AG04449 (cell line): ENCODE measurements at places on chromosomes 4 and X.

DNA sequence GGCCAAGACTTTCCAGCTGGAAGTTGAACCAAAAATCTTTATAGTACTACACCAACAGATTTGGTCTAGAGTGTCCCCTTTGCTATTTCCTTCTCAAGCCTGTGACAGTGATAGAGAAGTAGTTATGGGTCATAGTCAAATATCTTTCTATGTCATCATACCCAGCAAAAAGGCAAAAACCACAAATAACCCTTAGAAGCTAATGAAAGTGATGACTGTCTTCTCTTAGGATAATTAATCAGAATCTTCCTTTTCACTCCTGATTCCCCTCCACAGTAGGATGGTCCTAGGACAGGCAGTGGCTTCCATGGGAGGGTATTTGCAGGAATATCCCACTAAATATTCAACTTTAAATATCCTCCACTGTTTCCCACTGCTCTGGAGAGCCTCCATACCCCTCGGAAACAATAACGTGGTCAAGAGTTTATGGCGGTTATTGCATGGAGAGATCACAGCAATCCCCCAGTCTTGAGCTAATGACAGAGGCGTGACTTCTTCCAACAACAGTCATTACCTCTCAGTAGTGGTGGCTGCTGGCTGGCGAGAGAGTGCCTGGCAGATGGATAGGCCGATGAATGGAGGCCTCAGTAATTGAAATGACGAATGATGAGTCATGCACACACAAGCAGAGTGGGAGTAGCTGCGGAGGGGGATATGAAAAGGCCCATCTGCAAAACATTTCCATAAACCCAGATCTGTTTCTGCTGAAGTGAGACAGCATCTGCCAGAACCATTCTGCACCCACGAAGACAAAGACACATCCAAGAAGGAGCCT lies 154.9 kb downstream of the STK32B start:
- DNase-seq = peak; percentile 60

GRCh38 chr4:80266902-80267380 lies 477 bp downstream of the FGF5 start:
- no peak for DNase-seq

DNA sequence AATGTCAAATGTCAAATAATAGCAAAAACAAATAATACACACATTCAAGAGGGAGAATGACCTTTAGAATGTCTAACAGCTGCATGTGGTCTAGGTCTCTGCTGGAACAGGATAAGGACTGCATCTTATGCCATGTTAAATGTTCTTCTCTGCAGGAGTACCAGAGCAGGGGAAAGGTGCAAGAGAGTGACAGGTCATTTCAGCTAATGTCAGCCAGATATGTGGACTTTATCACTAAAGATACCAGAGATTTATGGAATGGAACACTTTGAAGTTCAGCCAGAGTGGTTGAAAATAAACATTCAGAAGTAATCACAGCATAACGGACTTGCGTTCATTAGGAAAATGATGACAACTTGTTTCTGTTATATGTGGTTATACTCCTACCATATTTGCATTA lies 24.3 kb downstream of the GRID2 start:
- no peak for DNase-seq

DNA sequence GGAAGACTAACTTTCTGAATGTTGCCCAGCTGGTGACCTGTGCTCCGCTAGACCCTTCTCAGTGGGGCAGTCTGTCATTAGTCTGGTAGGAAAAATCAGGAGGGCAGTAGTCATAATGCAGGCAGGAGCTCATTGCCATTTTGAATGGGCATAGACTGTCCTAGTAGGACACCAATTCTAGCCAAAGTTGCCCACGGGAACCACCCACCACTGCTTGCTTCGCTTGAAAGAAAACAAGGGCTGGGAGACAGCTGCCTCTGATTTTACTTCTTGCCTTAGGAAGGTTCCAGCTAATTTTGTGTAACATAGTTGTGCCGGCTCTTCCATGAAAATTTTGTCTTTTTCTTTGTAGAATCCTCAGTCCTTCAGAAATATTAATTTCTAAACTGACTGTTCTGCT lies 23.3 kb downstream of the HOPX start:
- no peak for DNase-seq

- DNase-seq = no peak
Observed at GRCh38 chrX:11724122-11725017, 33.7 kb upstream of the MSL3 start.

- DNase-seq = no peak
Observed at GRCh38 chrX:12657881-12658280, 133.3 kb upstream of the PRPS2 start.

- no peak for DNase-seq
Observed at GRCh38 chr4:67092351-67092750, 453.0 kb downstream of the CENPC start.

DNA sequence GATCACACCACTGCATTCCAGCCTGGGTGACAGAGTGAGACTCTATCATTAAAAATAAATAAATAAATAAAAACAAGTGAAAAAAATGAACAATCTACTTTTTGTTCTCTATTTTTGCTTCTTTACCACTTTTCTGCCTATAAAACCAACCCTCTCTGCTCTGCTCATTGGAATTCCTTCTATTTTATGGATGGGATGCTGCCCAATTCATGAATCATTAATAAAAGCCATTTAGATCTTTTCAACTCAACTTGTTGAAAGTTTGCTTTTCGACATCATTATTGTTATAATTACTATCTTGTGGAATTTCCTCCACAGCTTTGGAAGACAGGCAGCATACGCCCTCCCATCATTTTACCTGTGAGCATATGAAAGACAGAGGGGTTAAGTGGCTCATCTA lies 52.1 kb upstream of the SMIM10 start:
- DNase-seq = no peak

DNA sequence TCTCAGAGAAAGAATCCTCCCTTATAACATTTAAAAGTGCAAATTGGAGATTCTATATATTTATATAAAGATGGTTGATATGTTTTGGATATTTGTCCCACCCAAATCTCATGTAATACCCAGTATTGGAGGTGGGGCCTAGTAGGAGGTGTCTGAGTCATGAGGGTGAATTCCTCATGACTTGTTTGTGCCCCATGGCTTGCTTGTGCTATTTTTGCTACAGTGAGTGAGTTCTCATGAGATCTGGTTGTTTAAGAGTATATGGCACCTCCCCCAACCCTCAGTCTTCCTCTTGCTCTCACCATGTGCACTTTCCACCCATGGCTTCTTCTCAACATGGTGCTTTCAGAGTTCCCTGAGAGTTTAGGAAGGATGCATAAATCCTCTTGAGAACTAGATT lies 9.5 kb upstream of the ANKRD50 start:
- no peak for DNase-seq

GRCh38 chrX:39749135-39749534 lies 348.6 kb downstream of the BCOR start:
- DNase-seq = no peak

GRCh38 chr4:57974821-57975220 lies 864.6 kb upstream of the IGFBP7 start:
- no peak for DNase-seq

GRCh38 chr4:80138551-80139538 lies 58.5 kb upstream of the PRDM8 start:
- DNase-seq = no peak

DNA sequence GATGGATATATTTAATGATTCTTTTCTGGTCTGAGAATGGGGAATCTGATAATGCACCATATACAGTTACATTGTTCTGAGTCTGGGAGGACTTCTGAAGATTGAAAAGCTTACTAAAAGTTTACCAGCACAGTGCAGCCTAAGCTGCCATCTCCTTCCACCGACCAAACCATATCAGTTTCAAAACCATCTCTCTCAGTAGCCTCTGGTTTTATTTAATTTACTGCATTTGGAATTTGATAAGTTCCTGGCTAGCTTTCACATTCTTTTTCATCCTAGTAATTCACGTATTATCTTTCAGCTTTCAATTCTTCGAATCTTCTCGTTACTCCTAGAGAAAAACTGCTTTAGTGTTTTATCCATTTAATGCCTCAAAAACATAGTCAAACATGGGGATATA lies 181.4 kb upstream of the HCCS start:
- DNase-seq = no peak

DNA sequence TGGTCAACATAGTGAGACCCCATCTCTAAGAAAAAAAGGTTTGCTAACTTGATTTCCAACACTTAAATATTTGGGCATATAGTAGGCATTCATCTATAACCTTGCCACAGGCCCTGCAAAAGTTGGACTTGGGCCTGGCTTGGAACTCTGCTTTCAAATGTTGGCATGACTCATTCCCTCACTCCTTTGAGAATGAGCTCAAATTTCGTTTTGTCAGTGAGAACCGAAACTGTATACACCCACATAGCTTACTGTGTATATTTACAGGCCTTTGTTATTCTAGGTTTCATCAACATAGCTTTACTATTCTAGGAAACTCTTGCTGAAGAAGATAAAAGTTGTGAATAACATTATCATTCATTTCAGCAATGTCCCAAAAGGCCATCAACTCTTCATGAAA lies 88.7 kb upstream of the ELOVL6 start:
- DNase-seq = peak; percentile 17

DNA sequence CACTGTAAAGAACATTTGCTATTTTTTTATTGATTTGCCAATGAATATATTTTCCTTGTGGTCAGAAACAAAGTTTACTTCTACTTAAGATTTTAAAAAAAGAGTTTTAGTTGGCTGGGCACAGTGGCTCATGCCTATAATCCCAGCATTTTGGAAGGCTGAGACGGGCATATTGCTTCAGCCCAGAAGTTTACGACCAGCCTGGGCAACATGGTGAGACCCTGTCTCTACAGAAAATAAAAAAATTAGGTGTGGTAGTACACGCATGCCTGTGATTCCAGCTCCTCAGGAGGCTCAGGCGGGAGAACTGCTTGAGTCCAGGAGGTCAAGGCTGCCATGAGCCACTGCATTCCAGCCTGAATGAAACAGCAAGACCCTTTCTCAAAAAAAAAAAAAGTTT lies 36.8 kb downstream of the LRP2BP start:
- DNase-seq = peak; percentile 37

GRCh38 chr4:7591409-7592053 lies 156.8 kb upstream of the PSAPL1 start:
- DNase-seq = no peak
